SW 1271 (cell line): ENCODE measurements at places on chromosomes 6 and 20.

GRCh38 chr6:118736440-118736839, 85.0 kb upstream of the CEP85L start:
- no peak for DNase-seq

DNA sequence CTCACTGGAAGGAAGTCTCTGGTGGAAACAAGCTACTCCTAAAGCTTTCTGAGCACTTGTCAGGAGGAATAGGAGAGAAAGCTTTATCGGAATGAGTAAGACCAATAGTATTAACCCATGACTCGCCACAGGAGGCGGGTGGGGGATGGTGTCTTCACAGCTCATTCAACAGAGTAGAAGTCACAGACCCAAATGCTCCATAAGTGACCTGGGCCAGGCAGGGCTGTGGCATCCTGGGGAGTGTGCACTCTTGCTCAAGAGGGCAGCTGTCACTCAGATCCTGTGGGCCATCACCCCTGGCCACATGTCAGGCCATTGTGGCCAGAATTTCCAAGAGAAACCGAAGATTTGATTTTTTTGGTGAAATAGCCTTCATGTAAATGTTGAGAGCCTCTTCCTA, 116.0 kb downstream of the SYCP2 start:
- DNase-seq, result no peak

- no peak for DNase-seq
These were observed 131.0 kb upstream of the PHACTR1 start for GRCh38 chr6:12585497-12585958.

DNA sequence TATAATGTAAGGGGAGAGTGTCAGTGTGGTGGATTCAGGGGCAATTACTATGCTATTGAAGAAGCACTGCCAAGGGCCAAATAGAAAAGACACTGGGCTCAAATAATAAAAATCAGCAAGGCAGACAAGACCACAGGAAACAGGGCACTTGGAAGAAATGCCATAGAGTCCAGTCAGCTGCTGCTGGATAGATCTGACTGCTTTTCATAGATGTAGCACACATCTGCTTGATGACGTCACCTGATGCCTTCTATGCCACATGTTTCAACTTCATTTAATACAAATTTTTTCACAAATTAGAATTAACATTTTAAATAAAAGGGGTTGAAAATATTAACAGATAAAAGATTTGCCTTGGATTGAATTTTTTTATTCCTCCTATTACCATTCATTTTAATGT, 23.9 kb upstream of the AHI1 start:
- DNase-seq, result no peak

- no peak for DNase-seq
These were observed 16.6 kb downstream of the DDO start for GRCh38 chr6:110398778-110399177.

DNA sequence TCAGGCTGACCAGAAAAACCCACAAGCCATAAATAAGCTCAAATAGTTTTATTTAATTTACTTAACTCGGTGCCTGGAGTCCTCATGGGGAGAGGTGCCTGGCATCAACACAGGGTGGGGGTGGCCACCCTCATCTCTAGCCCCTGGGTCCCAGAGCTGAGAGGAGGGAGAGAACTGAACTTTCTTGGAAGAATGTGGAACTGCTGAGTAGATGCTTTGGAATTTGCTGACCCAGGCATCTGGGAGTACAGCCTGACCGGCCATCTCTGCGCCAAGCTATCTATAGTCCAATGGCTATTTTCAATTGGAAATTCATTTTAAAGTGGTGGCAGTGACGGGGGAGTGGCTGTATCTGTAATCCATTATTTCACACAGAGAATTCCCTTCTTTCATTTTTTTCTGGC, 104.8 kb downstream of the CDH26 start:
- no peak for DNase-seq

DNA sequence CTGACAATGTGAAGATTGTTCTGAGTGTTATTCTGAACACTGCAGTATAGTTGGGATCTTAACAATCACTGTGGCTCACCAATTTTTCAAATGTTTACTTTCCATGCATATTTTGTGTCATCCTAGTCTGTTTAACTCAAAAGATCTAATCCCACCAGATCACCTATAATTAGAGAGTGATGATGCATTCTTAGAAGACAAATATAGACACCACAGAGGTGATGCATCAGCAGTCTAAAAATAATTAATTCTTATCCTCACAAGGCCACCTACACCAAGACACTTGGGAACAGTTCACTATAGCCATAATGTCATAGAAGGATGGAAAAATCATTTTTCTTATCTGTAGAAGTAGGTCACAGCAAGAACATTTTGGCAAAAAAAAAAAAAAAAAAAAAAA, 154.8 kb downstream of the UBE3D start:
- no peak for DNase-seq

- no peak for DNase-seq
These were observed 5.1 kb downstream of the GPX5 start for GRCh38 chr6:28530777-28531176.

GRCh38 chr6:52512199-52512598, 64.7 kb downstream of the TRAM2 start:
- DNase-seq, result peak; percentile 50

GRCh38 chr6:120363429-120363828, 970.9 kb downstream of the TBC1D32 start:
- no peak for DNase-seq

- no peak for DNase-seq
These were observed 171.3 kb upstream of the AGPAT4 start for GRCh38 chr6:161445021-161445799.

- DNase-seq, result no peak
These were observed 14.5 kb downstream of the ENPP4 start for GRCh38 chr6:46144270-46144669.

GRCh38 chr20:50304501-50304856, 113.8 kb downstream of the CEBPB start:
- DNase-seq, result no peak

GRCh38 chr6:119343167-119343566, 6.4 kb downstream of the MAN1A1 start:
- DNase-seq, result no peak

- no peak for DNase-seq
These were observed 294.5 kb upstream of the PLCB4 start for GRCh38 chr20:8774412-8774811.

GRCh38 chr6:169029861-169030260, 223.8 kb downstream of the THBS2 start:
- DNase-seq, result no peak

GRCh38 chr6:168516944-168517741, 76.2 kb downstream of the SMOC2 start:
- no peak for DNase-seq

- no peak for DNase-seq
These were observed 150.7 kb downstream of the DTNBP1 start for GRCh38 chr6:15512126-15512525.

GRCh38 chr6:26541579-26541978, 3.4 kb downstream of the HMGN4 start:
- DNase-seq, result no peak

- no peak for DNase-seq
These were observed 20.0 kb downstream of the TULP4 start for GRCh38 chr6:158332237-158332636.

DNA sequence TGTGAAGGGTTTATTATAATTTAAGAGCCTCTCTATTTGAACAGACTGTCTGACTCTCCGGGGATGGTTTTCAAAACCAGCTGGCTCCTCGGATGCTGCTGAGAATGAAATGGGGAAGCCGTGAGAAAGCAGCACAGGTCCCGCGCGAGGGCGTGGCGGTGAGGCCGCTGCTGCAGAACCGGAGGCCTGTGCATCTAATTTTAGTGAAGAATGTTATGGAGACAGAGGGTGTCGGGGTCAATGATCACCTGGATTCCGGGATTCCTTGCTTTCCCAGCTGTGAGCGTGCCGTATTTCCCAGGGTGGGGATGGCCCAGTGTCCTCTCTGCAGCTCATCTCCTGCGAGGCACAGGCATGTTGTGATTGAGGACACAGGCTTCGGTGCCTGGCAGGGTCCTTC, 348.0 kb downstream of the CDH4 start:
- no peak for DNase-seq

DNA sequence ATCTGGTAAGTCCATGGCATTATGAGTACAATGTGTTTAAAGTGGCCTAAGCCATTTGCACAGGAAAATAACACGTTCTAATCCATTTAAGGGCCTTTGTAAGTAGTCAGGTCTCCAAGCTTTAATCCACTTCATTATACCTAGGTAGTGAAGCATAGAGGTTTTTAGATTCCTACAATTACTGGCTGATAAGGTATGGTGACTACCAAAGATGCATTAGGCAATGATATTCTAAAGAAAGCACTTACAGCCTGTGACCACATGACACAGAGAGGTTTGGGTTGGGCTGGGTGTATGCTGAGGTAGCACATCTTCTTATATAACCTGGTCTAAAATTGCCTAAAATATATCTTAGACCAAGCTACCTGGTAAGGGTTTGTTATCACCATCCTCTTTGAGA, 504.4 kb downstream of the TFAP2B start:
- no peak for DNase-seq

- no peak for DNase-seq
These were observed 34.2 kb downstream of the GSS start for GRCh38 chr20:34921436-34921835.

DNA sequence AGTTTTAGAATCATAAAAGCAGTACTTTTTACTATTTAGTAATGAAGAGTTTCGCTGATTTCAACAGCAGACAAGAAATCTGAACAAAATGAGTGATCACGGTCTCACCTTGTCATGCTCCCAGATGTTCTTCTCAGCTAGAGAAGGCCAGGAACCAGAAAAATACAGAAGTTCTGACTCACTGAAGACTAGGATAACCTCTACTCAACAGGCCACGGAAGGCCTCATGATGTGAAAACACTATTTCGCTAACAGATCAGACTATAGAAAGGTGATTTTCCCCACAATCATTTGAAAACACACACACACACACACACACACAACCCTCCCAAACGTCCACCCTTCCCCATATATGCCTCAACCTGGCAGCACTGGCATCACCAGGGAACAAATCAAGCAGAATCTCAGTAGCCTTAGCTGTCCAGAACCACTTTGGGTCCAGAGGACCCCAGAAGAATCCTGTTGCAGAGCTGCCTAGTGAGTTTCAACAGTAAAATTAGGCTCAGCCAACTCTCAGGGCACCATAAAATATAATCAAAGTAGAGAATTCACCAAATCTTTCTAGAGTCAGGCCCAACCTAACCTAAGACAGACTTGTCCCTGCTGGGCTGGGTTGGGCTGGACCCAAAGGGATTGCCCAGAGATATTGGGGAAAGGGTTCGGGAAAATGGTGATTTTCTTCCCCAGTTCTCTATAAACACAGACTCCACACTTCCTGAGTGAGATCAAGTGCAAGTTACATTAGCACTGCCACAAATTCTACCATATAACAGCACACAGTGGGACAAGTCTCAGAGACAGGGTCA, 7.9 kb downstream of the EXOC2 start:
- no peak for DNase-seq

GRCh38 chr20:35478804-35479472, 23.5 kb downstream of the CEP250 start:
- no peak for DNase-seq

DNA sequence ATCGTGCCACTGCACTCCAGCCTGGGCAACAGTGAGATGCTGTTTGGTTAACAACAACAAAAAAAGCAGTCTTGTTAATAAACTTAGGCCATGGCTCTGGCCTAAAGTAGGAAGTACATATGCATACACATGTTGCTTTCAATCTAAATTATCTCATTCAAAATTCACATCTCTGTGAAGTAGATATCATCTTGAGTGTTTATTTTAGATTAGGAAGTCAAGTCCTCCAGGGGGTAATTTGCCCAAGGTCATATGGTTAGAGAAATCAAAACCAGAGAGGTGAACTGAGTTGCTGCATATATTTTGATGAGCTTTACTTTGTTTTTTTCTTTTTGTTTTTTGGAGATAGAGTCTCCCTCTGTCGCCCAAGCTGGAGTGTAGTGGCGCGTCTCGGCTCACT, 52.8 kb downstream of the B4GALT5 start:
- no peak for DNase-seq

DNA sequence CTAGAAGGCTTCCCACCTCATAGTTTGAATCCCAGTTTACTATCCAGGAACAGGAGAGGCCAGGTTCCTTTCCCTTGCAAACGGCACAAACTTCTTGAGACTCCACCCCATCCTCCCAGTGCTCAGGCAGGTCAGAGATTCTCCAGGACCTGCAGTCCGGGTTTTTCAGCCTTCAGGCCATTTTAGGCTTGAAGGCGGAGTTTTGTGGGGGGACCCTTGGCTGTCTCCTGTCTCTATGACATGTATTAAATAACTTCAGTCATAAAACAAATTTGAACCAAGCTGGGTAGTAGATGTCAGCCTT, 230.1 kb downstream of the NFATC2 start:
- no peak for DNase-seq

DNA sequence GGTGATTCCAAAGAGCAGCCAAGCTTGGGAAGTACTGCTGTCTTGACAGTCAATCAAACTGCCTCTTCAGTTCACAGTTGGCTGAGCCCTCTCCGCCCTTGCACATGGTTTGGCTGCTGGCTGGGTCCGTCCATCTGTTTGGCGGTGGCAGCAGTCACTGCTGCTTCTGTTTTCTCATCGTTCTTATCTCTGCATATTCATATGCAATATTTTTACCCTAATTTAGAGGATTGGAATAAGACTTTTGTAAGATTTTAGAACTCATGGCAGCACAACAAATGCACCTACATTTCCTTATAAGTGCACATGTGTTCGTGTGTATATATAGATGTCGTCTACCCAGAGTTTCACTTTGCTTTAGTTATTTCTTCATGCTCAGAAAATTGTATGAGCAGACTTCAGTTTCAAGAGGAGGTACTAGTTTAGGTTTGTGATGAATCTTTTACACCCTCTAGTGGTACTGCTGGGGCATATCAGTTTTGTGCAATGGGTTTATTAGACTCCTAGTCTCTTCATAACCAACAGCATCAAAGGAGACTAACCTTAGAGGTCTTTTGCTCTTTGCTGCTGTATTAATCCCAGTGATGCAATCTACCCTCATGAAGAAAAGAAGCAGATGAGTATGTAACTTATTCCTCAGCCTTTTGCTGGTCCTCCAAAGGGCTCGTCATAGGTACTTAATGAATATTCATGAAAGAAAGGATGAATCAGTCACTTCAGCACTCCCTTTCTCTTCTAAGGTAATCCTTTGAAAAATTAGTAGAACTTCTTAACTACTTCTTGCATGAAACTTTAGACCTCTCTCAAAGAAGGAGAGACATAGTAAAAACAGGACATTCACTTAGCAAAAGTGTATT, 44.3 kb downstream of the KHDC1L start:
- peak; percentile 72 for DNase-seq

DNA sequence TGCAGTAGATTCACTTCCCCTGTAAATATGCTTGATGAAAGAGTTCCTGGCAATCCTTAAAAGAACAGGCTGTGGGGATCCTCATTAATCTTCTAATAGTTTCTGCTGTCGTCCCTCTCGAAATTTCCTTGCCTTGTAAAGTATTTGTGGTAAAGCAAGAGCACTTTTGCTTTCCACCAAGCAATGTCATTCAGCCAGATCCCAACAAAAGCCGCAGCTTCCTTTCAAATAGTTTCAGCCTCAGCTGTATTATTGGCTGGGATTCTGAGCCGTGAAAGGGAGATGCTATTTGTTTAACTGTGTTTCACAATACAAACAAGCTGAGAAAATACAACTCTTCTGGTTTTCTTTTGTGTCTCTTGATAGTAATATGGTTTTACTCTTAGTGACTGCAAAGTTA, 48.9 kb upstream of the EPHA7 start:
- DNase-seq, result no peak

GRCh38 chr6:123127807-123128206, 131.8 kb downstream of the CLVS2 start:
- DNase-seq, result no peak
